ENCODE measurements at places on chromosomes 1 and 21.

DNA sequence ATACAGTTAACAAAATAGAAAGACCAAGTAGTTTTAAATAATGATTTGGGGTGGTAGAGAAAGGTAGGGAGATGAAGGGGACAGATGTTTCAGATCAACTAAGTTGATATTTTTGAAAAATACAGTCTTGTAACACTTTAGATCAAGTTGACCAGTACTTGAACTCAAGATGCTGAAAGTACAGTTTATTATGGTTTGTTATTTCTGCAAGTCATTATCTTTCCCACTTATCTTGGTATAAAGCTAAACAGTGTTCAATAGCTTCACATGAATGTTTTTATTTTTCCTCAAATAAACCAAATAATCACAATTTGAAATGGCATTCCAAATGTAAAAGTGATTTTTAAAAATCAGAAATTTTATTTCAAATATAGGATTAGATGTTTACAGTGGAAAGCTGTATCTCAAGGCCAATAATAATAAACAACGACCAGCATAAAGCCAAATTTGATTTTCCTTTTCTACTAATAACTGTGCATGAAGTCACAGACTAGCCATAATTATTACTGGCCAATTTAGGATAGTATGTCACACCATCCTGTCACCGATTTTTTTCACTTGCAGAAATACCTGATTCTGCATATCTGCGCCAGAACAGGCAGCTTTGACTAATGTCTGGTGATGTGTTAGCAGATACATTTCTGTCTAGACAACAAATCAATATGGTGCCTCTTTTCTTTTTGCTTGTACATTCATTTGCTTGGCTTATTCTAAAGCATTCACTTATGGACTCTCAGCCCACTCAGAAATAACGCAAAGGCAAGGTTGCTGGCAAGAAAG lies 320.2 kb downstream of the TM2D1 start:
- no peak for DNase-seq

DNA sequence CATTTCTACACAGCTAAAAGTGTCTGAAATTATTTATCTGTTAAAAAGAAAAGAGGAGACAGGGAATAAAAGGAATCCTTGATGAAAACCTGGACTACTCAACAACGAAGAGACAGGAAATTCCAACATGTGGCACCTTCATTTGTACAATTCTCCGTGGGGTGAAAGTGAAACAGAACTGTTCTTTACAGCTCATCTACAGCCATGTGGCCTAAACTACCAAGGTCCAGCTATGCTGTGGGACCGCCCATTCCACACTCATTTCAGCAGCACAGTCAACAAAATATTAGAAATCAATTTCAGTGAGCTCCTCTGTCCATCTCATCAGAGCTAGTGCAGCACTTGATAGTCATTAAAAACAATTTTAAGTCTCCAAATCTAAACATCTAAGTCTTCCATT lies 44.0 kb downstream of the UBR4 start:
- DNase-seq = no peak

DNA sequence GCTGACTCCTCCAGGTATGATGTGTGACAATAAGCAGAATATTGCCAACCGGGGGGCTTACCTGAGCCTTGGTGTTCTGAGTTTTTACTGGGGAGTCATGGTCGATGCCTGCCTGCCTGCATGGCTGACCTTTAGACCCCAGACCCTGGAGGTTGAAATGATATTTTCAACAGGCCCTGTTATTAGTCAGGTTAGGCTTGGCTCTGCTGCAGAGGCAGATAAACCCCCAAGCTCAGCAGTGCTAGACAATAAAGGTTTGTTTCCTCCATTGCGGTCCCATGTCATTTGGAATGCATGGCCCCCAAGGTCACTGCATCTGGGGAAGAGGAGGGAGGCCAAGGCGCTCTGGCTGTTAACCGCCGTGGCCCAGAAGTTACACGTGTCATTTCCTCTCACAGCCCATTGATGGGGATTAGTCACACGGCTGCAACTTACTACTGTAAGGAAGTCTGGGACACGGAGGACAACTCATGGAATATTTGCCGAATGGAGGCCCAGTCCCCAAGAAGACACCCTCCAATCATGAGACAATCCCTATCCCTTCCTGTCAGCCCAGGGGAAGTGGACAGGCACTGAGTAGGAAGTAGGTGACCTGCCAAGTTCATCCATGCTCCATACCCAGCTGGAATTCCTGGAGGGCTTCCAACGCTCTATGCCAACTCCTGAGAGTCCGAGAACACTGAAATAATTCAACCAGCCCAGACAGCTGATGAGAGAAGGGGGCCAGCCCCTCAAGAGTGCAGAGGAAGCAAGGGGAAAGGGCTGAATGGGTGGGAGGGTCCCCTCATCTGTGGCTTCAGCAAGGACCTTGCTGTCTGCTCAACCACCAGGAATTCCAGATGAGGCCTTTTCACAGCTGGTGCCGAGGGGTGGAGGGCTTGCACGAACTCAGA lies 97.3 kb downstream of the TAS1R2 start:
- DNase-seq = no peak

DNA sequence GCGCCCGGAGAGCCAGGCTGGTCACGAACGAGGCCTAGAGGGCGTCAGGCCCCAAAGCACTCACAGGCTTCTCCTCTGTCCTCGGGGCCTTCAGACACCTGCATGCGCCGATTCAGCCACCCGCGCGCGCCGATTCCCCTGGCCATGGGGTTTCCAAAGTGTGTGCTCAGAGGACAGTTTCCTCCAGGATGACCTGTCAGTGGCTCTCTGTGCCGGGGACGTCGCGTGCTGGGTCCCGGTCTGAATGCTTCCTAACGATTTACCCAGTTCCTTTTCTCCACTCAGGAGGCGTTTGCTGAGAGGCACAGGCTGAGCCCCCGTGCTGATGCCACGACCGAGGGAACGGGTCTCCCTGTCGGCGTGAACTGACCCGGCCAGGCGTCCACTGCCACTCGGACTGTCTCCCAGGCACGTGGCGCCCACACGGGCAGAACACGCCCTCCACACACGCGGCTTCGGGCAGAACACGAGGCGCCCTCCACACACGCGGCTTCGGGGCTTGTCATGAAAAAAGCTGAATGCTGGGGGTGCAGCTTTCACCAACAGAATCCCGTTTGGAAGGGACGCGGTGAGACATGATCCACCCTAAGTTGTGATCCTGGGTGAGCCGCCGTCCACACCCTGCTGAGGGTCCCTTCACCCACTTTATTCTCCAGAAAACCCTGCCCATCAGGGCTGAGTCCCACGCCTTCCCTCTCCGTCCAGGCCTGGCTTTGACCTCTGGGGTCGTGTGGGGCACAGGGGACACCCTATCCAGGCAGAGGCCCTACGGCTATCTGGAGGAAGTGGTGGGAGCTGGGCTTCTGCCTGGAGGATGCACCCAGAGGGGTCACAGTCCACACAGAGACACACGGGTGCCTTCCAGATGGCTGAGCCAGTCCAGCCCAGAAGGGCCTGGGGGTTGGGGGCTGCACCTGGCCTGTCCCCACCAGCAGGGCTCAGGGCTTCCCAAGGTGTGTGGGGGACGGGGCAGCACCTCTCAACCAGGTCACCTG lies 56.1 kb downstream of the COL6A1 start:
- DNase-seq = no peak

GRCh38 chr1:116521186-116521585 lies 49.6 kb downstream of the CD58 start:
- DNase-seq = no peak

GRCh38 chr1:218686258-218686657 lies 341.1 kb downstream of the TGFB2 start:
- DNase-seq = no peak

DNA sequence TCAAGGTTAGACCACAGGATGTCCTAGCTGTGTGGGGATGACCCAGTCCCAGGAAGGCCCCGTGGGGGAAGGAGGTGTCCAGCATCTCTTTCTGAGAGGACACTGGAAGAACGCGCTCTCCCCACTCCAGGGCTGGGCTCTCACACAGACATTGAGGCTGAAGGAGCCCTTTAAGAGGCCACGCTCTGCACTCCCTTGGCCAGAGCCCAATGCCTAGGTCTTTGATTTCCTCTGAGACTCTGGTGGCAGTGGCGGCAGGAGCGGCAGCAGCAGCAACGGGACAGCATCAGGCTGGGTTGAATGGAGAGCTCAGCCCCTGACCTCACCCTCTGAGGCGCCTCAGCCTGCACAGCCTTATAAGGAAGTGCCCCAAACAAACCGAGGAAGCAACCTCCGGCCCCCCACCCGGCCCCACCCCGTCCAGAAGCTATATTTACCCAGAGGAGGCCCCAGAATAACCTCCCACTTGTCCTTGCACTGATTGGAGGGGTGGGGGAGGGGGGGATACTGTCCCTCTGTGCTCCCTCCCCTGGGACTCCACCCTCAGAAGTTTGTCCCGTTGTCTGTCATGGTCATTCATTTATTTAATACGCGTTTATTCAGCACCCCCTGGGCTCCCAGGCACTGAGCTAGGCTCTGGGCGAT lies 12.3 kb downstream of the NES start:
- no peak for DNase-seq

DNA sequence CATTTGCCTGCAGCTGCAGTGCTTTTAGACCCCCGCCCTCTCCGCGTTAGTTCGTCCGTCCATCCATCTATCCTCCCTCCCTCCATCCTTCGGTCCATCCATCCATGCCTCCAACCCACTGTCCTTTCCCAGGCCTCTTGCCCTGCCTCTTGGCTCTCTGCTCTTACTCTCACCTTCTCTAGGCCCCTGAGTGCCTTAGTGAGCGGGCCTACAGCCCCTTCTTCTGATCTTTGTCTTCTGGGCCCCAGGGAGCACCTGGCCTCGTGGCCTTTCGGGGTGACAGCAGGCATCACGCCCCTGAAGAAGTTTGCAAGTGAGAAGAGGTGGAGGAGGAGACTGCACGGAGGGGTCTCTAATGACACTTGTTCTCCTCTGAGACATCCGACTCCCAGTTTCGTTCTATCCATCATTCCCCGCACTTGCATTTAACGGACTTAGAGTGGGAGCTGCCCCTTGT lies 842 bp downstream of the ATXN7L2 start:
- no peak for DNase-seq

DNA sequence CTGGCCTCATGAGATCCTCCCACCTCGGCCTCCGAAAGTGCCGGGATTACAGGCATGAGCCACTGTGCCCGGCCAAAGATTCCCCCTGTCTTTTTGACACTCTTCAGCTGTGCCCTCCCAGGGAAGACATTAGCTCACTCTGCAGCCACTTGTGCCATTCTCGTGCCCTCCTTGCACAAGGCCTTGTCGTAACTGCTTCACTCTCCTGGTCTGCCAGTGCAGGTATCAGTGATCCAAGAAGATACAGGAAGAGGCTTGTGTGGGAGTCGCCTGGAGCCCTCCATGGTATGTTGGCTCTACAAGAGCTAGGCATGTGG lies 22.0 kb upstream of the WDR26 start:
- DNase-seq = no peak

All from stimulated activated CD8-positive, alpha-beta memory T cell treated with anti-CD3 and anti-CD28 coated beads, Interleukin-15, amount 100 ng/mL, for 4 hours (primary cell).